Posterior vena cava (tissue), 2 donors: ENCODE measurements at places on chromosomes 12 and 14. TPM values are rescaled to one million over a fixed set of nuclear protein-coding genes. Genes with fewer than 3 reads are reported as not detected.
A peak's percentile ranks its signal among the peaks of the same experiment; 100 is the strongest.

DNA sequence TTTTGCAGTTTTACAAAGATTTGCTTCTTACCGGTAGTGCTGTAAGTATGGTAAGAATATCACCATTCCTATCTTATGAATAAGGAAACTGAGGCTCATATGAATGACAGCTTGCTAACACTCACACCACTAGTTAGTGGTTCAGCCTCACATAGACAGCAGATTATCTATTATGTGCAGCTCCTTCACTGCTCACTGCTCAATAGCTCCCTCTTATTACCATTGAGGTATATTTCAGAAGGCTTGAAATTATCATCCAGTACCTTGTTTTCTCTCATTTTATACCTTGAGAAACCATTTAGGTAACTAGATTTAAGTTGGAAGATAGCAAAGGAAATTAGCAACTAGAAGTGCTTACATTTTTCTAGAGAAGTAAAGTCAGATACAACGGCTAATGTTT, 15.5 kb downstream of the RIC8B start:
- no peak for DNase-seq

DNA sequence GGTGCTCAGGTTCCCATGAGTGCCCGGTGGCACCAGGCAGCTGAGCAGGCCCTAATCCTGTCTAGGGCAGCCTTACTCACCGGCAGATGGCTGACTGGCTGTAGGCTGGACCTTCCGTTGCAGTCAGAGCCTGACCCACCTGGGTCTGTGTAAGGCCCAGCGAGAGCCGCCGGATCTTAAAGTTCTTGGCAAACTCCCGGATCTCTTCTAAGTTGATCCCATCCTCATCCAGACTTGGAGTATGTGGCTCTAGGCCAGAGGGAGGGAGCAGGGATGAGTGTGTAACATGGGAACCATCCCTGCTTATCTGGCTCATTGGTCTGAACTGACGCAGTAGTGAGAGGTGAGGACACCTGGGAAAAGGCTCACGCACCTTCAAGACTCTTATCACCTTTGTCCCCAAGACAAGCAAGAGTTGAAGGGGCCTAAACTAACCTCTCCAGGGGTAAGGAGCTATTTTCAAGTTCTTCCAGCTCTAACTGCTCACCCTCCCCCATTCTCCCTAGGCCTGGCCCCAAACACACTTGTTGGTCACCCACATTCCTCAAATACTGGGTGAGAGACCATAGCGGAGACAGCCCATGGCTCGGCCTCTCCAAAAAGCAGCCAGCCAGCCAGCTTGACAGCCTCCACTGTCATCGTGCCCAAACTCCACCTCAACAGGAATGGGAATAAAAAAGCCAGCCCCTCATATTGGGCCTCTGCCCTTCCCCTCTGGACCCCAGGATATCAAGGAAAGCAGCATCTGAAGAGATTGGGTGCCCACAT, 18.8 kb upstream of the TFCP2 start:
- DNase-seq: peak; percentile 37

DNA sequence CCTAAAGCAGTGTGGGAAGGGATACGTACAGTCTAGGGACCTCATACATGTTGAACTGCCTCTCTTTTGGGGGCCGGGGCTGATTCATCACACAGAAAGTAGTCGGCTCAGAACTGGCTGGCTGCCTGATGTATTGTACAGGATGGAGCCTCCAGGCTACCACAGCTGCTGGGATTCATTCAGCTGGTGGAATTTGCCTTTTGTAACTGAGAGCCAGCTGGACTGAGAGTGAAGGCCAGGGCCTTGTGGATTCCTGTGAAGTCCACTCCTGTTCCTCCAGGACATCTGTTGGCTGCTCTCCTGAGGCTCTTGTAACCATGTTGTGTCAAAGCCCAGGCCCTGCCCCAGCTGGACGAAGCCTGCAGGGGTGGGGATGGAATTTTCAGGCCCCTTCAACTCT, 116.3 kb upstream of the PRICKLE1 start:
- peak; percentile 86 for DNase-seq

Gene TAS2R43
- 1.3 TPM for total RNA-seq

Gene MRPL51
- total RNA-seq: 102 TPM

Gene SLC25A47
- not detected for total RNA-seq
